Cerebellar cortex (tissue), 1 donor: ENCODE measurements at places on chromosomes 1 and 21.

DNA sequence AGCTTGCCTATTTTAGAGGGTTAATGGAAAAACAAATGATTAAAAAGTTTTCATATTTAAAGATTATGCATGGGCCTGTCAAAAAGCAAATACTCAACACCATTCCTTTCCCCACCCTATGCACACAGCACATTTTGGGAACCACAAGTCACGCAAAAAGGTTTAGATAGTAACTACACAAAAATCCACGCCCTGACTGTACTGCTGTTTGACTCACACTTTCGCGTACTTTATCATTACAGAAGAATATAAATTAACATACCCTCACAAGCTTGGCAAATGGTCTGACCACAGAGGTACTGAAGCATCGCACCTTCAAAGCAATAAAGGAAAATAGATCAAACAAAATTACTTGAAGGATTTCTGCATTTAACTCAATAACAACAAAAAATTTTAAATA lies 1.4 kb downstream of the ATP5PO start:
- no peak for DNase-seq

GRCh38 chr1:225990705-225991464 lies 8.3 kb downstream of the SDE2 start:
- DNase-seq = no peak

DNA sequence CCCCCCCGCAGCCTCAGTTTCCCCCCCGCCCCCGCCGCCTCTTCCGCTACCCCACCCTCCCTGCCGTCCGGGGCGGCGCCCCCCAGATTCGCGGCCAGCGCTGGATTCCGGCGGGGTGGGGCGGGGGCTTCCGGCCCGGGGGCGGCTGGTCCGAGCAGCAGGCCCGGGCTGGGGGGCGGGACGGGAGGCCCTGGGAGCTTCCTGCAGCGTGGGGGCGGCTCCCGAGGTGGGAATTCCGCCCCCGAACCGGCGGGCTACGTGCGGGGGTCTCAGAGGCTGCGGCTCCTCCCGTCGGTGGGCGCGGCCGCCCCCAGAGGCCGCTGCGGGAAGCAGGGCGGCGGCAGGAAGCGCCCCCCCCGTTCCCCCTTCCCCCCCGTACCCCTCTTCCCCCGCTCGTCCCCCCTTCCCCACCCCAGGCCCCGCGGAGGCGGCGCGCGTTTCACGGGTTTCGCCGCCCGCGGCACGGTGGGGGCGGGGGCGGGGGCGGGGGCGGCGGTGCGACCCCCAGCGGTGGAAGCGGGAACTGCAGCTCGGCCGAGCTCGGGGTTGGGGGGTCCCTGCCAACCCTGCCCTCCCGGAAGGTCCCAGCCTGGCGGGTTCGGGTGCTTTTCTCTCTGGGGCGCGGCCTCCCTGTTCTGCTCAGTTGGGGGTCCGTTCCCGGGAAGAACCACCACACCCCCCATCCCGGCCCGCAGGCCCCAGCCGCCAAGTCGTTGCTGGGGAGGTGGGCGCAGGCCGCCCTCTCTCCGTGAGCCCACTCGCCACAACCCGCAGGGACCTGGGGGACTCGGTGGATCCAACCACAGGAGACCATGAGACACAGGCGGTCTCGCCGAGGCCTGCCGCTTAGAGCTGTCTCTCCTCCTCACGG lies 76.3 kb downstream of the MORN1 start:
- DNase-seq = no peak

DNA sequence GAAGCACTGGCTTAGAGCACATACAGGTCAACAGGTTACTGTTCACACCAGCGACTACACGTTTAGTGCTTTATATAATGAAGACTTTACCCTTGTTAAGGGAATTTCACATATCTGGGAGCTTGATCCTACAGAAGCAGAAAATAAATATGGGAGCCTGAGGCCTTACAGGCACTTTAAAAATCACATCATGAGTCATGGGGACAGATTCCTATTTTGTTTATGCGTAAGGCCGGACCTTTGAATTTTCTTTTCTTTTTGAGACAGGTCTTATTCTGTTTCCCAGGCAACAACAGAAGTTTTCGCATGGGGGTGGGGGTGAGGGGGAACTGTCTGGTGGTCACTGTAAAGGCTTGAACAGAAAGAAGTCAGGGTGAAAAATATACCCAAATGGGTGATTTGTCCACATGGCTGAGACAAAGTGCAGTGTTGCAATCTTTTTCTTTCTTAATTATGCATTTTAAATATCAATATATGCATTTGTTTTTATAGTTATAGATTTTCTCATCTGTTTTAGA lies 276.7 kb downstream of the KCNH1 start:
- no peak for DNase-seq

GRCh38 chr1:195744256-195744655 lies 864.0 kb downstream of the KCNT2 start:
- DNase-seq = no peak

- no peak for DNase-seq
These were observed 2.1 kb downstream of the CLCC1 start for GRCh38 chr1:108961198-108961597.
